Activated T-cell treated with anti-CD3 and anti-CD28 coated beads, Interleukin-2, amount 50 U/mL, for 72 hours (primary cell): ENCODE measurements at places on chromosomes 5 and 9. TPM values are rescaled to one million over a fixed set of nuclear protein-coding genes. Genes with fewer than 3 reads are reported as not detected.

The SHC3 gene
- total RNA-seq = not detected

- DNase-seq = no peak
These were observed 337.0 kb downstream of the TRPM3 start for GRCh38 chr9:70784456-70784855.

DNA sequence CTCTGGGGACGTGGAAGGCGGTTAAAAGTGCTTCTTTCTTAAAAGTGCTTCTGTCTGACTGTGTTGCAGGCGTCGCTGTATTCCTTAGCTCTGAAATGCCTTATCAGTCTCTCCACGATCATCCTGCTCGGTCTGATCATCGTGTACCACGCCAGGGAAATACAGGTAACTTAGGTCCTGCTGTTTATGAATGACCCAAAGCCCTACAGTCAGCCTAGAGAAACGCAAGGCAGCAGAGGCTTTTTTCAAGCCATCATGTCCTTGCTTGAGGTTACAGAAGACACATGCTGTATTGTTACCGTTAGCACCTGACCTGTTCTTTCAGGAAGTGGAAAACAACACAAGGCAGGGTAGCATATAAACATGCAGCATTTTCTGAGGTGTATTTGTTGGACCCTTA is 2.0 kb downstream of the KCNN2 start:
- no peak for DNase-seq

GRCh38 chr5:72586788-72587530 is 79.7 kb upstream of the ZNF366 start:
- no peak for DNase-seq

GRCh38 chr9:14831661-14832060 is 78.6 kb downstream of the FREM1 start:
- no peak for DNase-seq

- DNase-seq = no peak
These were observed 232.7 kb upstream of the ACTBL2 start for GRCh38 chr5:57715296-57715695.

DNA sequence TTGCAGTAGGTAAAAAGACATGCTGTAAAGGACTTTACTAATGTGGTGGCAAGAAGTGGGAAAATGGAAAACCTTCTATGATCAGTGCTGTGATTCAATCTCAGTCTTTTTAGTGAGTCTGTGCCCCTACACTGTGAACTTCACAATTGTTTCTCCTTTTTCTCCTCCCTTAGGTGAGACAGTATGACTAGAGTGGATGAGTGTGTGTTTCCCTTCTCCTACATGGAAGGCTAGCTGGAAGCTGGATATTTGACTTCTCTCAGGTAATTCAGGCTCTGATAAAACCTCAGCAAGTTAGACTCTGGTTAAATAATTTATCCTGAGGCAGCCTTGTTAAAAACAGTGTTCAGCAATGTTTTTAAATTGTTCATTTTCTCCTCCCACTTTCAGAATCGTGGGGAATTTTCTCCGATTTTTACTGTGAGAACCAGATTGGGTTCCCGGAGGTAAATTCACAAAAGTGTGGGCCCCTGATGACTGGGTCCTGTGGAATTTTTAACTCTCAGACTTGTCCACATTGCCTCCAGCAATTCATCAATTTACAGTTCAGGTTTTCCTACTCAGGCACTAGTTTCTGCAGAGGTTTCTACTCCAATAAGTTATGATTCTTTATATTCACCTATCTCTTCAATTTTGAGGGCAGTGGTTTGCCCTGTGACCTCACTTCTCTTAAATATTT is 149.1 kb upstream of the PIK3R1 start:
- DNase-seq = no peak

The MARCOL gene
- not detected for total RNA-seq

DNA sequence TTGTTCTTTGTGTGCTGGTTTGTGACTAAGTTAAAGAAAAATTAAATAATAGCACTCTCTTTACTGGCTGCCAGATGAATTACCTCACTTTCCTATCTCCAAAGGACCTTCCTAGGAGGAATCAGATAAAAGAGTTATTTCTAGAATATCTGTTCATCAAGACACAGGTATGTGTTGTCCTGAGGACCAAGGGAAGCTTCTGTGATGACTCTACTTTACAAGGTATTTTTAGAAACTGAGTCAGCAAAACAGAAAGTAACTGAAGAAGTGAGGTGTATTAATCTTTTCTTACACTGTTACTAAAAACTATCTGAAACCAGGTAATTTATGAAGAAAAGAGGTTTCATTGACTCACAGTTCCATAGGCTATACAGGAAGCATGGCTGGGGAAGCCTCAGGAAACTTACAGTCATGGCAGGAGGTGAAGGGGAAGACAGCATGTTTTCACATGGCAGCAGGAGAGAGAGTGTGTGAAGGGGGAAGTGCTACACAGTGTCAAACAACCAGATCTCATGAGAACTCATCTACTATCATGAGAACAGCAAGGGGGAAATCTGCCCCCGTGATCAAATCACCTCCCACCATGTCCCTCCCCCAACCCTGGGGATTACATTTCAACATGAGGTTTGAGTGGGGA is 189.2 kb upstream of the DMAC1 start:
- DNase-seq = no peak

GRCh38 chr9:1294641-1295258 is 244.6 kb downstream of the DMRT2 start:
- no peak for DNase-seq

- no peak for DNase-seq
These were observed 67.4 kb downstream of the FBN2 start for GRCh38 chr5:128470663-128471062.

The RASGEF1C gene
- total RNA-seq = not detected

DNA sequence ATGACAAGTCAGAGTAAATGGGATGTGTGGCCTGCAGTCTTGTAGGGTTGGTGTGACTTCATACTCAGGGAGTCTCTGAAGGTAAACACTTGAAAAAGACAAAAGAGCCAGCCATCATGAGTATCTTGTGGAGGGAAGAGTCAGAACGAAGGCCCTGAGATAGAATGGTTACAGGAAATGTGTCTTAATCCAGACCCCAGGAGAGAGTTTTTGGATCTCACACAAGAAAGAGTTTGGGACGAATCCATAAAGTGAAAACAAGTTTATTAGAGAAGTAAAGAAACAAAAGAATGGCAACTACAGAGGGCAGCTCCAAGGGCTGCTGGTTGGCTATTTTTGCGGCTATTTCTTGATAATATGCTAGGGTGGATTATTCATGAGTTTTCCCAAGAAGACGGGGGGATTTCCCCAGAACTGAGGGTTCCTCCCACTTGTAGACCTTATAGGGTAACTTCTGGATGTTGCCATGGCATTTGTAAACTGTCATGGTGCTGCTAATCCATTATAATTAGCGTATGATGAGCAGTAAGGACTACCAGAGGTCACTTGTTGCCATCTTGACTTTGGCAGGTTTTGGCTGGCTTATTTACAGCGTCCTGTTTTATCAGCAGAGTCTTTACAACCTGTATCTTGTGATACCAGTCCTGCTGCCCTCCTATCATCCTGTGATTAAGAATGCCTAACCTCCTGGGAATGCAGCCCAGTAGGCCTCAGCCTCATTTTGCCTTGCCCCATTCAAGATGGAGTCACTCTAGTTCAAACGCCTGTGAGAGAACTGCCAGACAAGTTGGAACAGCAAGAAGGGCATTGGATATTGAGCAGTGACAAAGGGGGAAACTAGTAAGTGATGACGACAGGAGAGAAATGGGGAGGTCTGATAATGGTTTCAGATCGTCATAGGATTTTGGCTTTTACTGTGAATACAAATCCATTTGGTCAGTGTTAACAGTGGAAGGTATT is 34.0 kb downstream of the MTRR start:
- DNase-seq = no peak

The ANKRD34B gene
- not detected for total RNA-seq

DNA sequence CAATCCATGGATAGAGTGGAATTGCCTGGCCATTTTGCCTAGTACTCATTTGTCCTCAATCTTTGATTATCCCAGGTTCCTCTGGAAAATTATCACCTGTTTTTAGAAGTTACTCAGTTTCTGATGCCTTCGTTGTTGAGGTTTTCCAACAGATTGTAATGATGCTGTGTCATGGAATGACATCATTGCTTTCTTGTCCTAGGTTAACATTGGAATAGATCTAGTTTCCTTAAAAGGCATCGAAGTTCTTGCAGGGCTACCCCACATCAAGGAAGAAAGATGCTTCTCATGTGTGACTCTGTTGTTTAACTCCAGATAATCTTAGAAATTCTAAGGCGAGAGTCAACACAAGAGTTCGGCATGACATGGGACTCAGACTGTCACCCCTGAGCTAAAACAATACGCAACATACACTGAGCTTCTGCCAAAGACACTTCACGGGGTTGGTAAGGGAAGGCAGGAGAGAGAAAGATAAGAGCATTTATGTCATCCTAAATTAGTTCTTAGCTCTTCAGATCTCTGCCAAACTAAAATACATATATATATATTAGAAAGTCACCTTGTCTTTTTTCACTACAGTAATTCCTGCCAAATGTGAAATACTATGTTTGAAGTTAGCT is 293.2 kb upstream of the WWC1 start:
- DNase-seq = no peak

DNA sequence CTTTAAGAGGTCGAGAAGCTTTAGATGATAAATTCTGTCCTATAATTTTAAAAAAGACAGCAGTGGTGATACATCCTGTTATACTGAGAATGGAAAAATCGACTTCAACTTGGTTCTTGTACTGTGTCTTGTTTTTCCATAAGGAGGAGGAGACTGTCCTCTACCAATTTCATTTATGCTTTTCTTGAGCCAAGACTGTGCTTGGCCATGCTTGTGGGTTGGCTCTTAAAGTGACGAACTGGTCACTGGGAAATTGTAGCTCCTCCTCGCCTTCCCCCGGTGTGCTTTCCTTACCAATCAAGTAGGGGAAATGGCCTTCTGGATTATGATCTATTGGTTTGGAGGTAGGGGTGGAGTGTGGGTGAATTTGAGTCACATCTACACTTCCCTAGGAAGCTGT is 67.1 kb upstream of the HSPB3 start:
- no peak for DNase-seq

- no peak for DNase-seq
These were observed 1045.3 kb downstream of the TLE1 start for GRCh38 chr9:80644044-80644443.

The PCDHGB3 gene
- total RNA-seq = 0.28 TPM

GRCh38 chr9:35562895-35563780 is 41.9 kb upstream of the TESK1 start:
- DNase-seq = no peak

- no peak for DNase-seq
These were observed 581.7 kb upstream of the RIOK2 start for GRCh38 chr5:97764700-97765099.

DNA sequence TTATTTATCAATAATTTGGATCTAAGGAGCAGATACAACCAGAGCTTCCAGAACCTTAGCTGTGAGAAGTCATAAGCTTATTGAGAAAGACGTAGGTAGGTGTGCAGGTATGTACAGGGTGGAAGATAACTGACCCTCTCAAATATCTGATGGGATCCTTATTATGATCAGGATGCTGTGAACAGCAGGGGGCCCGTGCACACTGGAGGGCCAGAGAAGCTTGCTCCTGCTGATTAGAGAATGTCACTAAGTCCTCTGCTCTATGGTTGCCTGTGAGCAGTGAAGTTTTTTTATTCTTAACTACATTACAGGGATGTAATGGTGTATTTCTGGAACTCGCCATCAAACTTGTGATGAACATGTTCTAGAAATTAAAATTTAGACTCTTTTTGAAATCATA is 108.9 kb upstream of the POU5F2 start:
- no peak for DNase-seq

The PCDHGC4 gene
- not detected for total RNA-seq

GRCh38 chr9:136964833-136965422 is 12.4 kb upstream of the PTGDS start:
- DNase-seq = no peak
